ENCODE measurements at places on chromosomes 13 and 19.

DNA sequence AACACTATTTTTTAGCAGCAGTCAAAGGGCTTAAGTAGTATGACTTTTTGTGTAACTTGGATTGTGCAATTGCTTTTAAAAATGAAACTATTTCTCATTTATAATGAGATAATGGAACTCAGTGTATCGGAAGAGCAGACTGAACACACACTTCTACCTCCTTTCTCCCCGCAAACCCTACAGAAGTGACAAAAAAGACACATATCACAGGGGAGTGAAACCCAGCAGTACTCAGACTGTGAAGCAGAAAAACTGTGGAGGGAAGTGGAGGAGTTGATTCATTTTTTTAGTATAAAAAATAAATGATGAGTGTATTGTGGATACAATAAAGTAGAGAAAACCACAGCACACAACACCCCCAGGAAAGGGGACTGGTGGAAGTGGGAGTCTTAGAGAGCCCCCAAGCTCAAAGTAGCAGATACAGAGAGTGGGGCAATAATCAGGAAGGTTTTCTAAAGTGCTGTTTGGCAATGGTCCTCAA is 9.7 kb downstream of the LPAR6 start:
- no peak for DNase-seq

- no peak for DNase-seq
Measured at GRCh38 chr13:85974608-85975366, 175.6 kb upstream of the SLITRK6 start.

GRCh38 chr19:11479090-11479897 is 1.6 kb downstream of the ELAVL3 start:
- no peak for DNase-seq

- DNase-seq = no peak
Measured at GRCh38 chr13:43864921-43865320, 14.6 kb downstream of the CCDC122 start.

GRCh38 chr19:5554828-5555227 is 12.9 kb downstream of the TINCR start:
- DNase-seq = no peak

DNA sequence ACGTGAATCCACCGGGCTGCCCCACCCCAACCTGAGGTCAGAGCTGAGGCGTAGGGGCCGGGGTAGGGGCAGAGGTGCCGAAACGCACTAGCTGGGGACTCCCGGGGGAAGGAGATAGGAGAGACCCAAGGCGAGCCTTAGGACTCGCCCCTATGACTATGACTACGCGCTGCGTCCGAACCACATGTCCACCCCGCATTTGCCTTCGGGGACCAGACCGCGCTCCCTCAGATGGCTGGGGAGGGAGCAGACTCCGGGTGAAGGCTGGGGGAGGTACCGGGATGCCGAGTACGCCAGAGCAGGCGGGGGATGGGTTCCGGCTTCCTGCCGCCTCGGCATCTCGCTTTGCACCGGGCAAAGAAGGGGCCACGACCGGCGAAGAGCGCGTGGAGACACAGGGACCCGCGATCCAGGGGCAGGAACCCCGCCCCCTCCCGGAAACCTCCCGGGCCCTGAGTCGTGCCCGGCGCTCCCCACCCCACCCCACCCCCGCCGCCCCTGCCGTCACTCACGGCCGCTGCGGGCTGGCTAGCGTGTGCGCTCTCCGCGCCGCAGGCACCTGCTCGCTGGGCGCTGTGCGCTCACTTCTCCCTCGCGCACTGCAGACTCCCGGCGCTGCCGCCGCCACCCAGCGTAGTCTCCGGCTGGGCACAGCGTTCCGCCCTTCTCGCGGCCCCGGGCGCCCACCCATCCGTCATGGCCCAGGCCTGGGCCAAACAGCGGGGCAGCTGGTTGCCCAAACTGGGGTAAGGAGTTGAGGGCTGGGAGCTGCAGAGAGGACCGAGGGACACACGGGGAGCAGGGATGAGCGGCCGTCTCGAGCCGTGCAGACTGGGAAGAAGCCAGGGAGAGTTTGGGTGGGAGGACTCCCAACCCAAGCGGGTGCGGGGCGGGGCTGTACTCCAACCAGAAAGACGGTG is 622 bp upstream of the VSTM2B start:
- DNase-seq = no peak

- DNase-seq = no peak
Measured at GRCh38 chr13:37023871-37024270, 23.3 kb downstream of the EXOSC8 start.

GRCh38 chr19:38441657-38442348 is 8.3 kb downstream of the RYR1 start:
- DNase-seq = no peak

- no peak for DNase-seq
Measured at GRCh38 chr13:33453936-33454335, 168.4 kb upstream of the STARD13 start.

DNA sequence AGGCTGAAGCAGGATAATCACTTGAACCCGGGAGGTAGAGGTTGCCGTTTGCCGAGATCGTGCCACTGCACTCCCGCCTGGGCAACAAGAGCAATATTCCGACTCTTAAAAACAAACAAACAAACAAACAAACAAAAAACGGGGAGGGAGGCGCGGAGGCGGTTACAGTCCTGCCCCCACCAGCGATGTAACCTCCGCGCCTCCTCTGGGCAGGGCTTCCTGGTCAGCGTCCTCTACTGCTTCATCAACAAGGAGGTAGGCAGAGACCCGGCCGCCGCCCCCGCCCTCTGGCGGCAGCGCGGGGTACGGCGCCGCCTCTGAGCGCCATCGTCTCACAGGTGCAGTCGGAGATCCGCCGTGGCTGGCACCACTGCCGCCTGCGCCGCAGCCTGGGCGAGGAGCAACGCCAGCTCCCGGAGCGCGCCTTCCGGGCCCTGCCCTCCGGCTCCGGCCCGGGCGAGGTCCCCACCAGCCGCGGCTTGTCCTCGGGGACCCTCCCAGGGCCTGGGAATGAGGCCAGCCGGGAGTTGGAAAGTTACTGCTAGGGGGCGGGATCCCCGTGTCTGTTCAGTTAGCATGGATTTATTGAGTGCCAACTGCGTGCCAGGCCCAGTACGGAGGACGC is 10.2 kb downstream of the SNRPD2 start:
- DNase-seq = peak; percentile 75

DNA sequence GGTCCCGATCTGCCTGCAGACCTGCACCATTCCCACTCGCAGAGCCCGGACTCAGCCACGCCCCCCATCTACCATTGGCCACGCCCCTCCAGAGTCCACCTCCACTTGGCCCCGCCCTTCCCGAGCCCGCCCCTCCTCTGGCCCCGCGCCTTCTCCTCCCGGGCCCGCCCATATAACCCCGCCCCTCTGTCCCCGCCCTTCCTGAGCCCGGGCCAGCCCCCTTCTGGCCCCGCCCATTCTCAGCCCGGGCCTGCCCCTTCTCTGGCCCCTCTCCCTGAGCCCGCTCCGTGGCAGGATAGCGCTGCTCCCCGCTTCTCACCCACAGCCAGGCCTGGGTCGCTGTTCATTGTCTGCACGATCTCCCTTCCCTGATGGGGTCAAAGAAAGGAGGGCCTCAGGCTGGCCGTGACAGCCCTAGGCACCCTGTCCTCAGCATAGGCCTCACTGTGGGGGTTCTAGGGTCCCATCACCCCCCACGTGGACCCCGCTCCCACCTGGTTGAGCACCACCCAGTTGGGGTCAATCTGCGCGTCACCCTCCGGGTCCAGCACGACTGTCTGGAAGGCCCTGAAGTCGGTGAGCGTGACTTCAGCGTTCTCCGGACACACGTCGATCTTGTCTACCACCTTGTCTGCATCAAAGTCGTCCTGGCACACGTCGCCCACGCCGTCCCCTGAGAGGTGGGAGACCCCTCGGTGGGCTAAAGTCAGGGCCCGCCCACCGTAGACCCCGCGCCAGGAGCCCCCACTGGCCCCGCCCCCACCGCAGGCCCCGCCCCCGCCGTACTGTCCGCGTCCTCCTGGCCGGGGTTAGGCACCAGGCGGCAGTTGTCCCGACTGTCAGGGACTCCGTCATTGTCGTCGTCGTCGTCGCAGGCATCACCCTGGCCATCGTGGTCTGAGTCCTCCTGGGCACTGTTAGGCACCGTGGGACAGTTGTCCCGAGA is 5.7 kb downstream of the COMP start:
- DNase-seq = peak; percentile 51

- DNase-seq = no peak
Measured at GRCh38 chr19:3055741-3056416, 6.4 kb downstream of the TLE5 start.

Data from activated T-cell treated with anti-CD3 and anti-CD28 coated beads for 4 hours (primary cell).